H7 (cell line): ENCODE measurements at places on chromosomes 3 and 15.
A peak's percentile ranks its signal among the peaks of the same experiment; 100 is the strongest.

GRCh38 chr15:60591496-60592370 is 112.8 kb upstream of the ICE2 start:
- DNase-seq, result peak; percentile 82

- DNase-seq, result no peak
These were observed 45.2 kb downstream of the ARRDC4 start for GRCh38 chr15:98005659-98006058.

DNA sequence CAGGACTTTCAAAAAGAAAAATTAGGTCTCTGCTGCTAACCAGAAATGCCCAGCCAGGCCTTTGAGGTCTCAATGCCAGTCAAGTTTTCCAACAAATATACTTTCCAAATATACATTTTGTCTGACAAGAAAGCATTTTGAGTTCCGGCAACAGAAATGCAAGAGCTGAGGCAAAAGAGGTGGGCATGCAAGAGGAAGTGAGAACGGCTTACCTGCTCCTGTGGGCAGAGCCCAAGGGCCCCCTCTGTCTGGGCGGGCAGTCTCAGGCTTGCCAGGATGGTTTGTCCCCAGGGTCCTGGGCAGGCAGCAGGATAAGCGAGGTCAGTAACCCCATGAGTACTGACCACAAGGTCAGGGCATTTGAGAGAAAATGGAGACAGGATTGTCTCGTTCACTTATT is 136.1 kb upstream of the TOPAZ1 start:
- no peak for DNase-seq

- DNase-seq, result peak; percentile 68
These were observed 543 bp downstream of the MEF2A start for GRCh38 chr15:99566157-99566897.

- DNase-seq, result no peak
These were observed 84.0 kb upstream of the ALDH1L1 start for GRCh38 chr3:126264381-126264780.

DNA sequence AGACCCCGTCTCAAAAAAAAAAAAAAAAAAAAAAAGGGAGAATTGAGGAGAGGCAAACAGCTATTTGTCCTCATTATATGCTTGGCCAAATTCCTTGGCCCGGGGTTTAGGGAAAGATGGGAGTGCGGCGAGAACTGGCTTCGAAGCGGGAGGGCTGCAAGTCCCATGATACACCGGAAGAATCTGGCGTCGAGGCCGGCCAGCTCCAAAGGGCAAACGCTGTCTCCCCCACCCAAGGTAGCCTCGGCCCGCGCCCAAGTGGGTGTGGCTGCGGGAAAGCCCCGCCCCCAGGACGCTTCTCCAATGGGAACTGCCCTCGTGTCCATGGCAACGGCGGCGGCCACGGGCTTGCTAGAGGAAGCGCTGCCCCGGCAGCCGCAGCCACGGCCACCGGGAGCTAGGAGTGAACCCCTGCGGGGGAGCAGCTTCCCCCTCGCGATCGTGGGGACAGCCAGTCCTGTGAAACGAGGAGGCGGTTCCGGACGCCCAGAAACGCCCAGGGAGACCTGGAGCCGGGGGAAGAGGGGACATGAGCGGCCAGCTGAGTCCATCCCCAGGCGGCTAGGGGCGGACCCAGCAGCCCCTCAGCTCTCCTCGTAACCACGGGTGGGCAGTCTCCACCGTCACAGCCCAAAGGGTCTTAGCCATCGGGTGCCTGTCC is at the start of gene TTLL13:
TSS of gene TTLL13 (plus strand) at position 354 of the 661 bp plus-strand sequence. CDS start 1,075 bp downstream, outside the sequence.
- peak; percentile 98 for DNase-seq

GRCh38 chr3:56691165-56692000 is 8.3 kb upstream of the TASOR start:
- DNase-seq, result no peak

- DNase-seq, result no peak
These were observed 30.4 kb downstream of the SLC41A3 start for GRCh38 chr3:126053513-126053912.

DNA sequence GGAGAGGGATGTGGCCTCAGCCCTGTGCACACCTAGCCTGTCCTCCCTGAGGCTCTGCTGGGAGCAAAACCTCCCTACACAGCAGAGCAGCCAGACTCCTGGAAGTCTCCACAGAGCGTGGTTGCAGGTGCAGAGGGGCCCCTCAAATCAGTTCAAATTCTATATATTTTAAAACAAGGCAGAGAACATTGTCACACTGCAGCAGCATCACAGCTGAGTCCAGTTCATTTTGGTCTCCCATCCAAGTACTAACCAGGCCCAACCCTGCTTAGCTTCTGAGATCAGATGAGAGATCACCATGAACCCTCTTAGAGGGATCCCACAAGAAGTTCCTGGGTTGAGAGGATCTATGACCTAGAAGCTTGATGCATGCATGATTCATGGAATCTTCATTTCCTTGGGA is 331.0 kb upstream of the RGMA start:
- peak; percentile 45 for DNase-seq

DNA sequence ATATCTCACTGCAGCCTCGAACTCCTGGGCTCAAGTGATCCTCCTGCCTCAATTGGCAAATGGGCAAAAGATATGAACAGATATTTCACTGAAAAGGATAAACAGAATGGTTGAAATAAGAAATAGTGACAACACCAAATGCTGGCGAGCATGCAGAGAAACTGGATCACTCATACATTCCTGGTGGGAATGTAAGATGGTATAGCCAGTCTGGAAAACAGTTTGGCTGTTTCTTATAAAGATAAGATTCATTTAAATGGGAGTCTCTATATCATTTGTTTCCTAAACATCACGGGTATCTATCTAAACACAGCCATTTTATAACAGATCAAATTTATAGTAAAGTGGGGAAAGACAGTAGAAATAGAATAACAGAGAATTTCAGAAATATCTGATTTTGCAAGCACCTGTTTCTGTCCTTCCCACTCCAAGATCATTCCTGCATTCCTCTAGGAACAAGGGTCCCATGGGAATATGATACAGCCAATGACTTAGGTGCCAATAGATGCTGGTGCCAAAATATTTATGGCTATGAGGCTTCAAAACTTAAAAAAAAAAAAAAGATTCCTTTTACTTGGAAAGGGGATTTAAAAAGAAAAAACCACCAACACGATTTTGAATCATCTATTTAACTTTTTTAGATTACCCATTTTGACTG is 9.9 kb upstream of the TFDP2 start:
- DNase-seq, result no peak

DNA sequence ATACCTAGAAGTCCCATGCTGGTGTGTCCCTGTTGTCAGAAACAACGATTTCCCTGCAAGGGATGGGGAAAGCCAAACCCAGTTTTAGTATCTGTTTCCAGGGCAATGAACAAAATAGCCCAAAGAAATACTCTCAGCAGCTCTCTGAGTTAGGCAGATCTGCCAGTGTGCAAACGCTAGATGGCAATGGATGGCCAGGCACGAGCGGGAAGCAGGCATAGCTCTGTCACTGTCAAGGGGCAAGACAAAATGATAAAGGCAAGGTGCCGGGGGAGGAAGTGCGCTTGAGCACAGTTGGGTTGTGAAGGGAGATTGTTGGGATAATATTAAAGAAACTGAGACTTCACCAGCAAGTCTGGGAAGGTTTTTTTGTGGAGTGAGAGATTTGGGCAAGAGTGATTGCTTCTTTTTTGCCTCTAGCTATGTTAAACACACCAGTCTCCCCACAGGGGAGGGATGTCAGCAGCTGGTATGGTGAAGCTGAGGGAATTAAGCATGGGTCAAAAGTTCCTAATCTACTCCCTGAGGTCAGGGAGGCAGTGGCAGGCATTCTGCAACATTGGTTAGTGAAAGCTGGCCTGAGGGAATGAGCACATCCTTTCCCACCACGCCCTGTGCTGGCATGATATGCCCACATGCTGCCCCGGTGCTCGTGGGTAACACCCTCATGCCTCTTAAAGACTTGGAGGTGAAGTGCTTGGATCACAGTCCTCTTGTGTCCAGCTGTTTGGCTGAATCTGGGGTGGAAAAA is 117.5 kb downstream of the PDCD6IP start:
- DNase-seq, result peak; percentile 59

DNA sequence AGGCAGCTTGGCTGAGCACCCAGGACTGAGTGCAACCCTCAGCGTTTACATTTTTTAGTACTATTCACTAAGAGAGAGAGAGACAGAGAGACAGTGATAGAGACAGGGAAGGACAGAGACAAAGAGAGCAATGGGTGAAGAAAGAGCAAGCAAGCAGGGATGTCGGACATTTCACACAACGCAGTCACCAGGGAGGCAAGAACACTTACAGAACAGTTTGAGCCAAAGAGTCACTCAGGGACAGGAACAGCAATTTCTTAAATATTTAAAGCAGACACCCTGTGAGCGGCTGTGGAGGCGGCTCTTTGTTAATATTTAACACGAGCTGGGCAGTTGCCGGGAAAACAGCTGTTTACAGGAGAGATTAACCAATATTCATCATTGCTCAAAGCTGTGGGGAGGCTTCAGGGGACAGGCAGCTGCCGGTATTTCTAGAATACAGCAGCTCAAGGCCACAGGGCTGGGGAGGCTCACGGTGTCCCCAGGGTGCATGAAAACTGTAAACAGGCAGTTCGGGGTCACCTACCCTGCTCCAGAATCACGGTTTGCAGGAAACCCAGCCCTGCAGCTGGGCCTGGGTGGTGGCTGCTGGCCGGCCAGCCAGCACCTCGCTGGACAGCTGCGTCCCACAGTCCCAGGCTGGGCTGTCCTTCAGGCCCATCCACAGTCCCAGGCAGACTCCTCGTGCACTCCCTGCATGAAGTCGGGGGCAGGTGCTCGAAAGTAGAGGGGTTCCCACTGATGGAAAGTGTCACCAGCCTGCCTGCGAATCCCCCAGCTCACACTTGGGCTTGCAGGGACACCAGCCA is 38.8 kb upstream of the PCSK6 start:
- DNase-seq, result peak; percentile 28

GRCh38 chr15:33028495-33028894 is 166.0 kb downstream of the FMN1 start:
- DNase-seq, result no peak

GRCh38 chr15:31200735-31201151 is 99.2 kb upstream of the TRPM1 start:
- peak; percentile 83 for DNase-seq

DNA sequence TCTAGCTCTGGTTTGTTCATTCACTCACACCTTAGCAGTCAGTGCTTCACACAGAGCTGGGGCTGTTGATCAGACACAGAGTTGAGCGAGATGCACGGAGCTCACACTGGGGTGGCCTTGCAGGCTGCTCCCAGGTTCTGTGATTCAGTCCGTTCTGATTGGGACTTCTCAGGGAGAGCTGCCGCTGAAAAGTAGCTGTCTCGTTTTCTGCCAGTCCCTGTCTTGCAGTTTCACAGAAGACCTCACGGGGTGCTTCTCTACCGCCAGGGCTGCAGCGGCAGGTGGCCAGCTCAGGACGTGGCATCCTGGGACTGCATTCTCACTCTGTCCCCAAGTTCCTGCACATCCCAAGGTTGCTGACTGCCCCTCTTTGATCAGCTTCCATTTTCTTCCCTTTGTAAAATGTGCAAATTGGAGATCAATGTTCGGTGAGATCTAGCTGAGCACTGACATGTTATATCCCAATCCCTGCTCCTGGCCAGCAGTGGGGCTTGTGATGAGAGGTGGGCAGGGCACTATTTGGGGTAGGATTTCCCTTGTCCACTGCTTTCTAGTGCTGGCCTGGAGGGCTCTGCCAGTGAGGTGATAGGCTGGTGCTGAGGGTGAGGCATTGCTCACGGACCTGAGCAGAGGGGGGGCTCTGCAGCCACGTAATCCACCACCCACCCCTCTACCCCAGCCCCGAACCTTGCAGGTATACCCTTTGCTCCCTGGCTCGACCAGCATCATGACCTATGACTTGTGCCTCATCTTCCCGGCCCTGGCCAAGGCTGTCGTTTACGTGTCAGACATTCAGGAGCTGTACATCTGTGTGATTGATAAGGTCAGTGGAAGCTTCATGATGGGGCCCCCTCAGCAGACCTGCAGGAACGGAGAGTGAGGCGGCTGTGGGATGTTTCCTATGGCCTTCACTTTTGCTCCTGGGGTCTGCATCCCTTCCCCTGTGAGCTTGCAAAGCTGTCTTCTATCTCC is 5.3 kb upstream of the TXNRD3 start:
- peak; percentile 75 for DNase-seq

- no peak for DNase-seq
These were observed 399.6 kb downstream of the PTPRG start for GRCh38 chr3:61960976-61961375.
